Bronchus fibroblast of lung (primary cell): ENCODE measurements at places on chromosomes 12 and 14. TPM values are rescaled to one million over a fixed set of nuclear protein-coding genes. Genes with fewer than 3 reads are reported as not detected.

Gene TAOK3
- total RNA-seq: 13.5 and 20.2 TPM in 2 replicates

Gene CFAP73
- not detected in 2 replicates for total RNA-seq

Gene KRT6C
- not detected in 2 replicates for total RNA-seq

Gene IL31
- total RNA-seq: not detected in 2 replicates

Gene CLEC1A
- total RNA-seq: not detected in 2 replicates

Gene GPR68
- 0.30 and 0.84 TPM in 2 replicates for total RNA-seq

Gene TUNAR
- not detected in 2 replicates for total RNA-seq

Gene CLEC6A
- total RNA-seq: not detected in 2 replicates

Gene TMCC3
- 0.74 and 1.2 TPM in 2 replicates for total RNA-seq

Gene SIRT4
- 0.59 and 1.5 TPM in 2 replicates for total RNA-seq

Gene PRORP
- total RNA-seq: 29.7 and 29.8 TPM in 2 replicates

Gene ST8SIA1
- total RNA-seq: 0.89 and 1.5 TPM in 2 replicates

Gene SIX4
- 21.0 and 23.5 TPM in 2 replicates for total RNA-seq

Gene SLC7A7
- total RNA-seq: 1.3 and 1.5 TPM in 2 replicates

Gene CPSF6
- total RNA-seq: 24.2 and 24.4 TPM in 2 replicates

Gene TROAP
- 35.8 and 40.1 TPM in 2 replicates for total RNA-seq

Gene DEGS2
- total RNA-seq: under 0.01 TPM in 1 of 2 replicates, not detected in the other

Gene COCH
- 0.45 and 0.84 TPM in 2 replicates for total RNA-seq

Gene HOXC9
- total RNA-seq: 0.15 TPM in 1 of 2 replicates, not detected in the other

Gene CLEC4A
- not detected in 2 replicates for total RNA-seq

Gene AMN
- total RNA-seq: 0.30 and 84.4 TPM in 2 replicates

Gene ANO2
- 0.50 TPM in 1 of 2 replicates, not detected in the other for total RNA-seq

Gene MDGA2
- total RNA-seq: under 0.01 TPM in 1 of 2 replicates, not detected in the other

Gene TPPP2
- not detected in 2 replicates for total RNA-seq

Gene CDH24
- total RNA-seq: 8.6 and 9.8 TPM in 2 replicates

Gene RNASE1
- not detected in 2 replicates for total RNA-seq

Gene KCNA5
- total RNA-seq: not detected in 2 replicates

Gene GDF3
- total RNA-seq: not detected in 2 replicates

Gene IL22
- not detected in 2 replicates for total RNA-seq

Gene KRT73
- total RNA-seq: not detected in 2 replicates

Gene OR6C3
- total RNA-seq: not detected in 2 replicates

Gene ACOT6
- total RNA-seq: not detected in 2 replicates

Gene SMOC1
- total RNA-seq: 1.9 and 2.2 TPM in 2 replicates

Gene TWF1
- 111 and 146 TPM in 2 replicates for total RNA-seq

Gene UNC79
- not detected in 2 replicates for total RNA-seq

Gene CLEC2D
- 0.50 and 0.59 TPM in 2 replicates for total RNA-seq

Gene TRHDE
- total RNA-seq: 12.5 and 12.8 TPM in 2 replicates

Gene PMCH
- total RNA-seq: not detected in 2 replicates

Gene SMIM41
- 0.17 TPM in 1 of 2 replicates, not detected in the other for total RNA-seq

Gene RIN3
- 6.2 and 7.3 TPM in 2 replicates for total RNA-seq

Gene SLC5A8
- total RNA-seq: not detected in 2 replicates

Gene KRT86
- 0.15 TPM in 1 of 2 replicates, not detected in the other for total RNA-seq

Gene PLD4
- not detected in 2 replicates for total RNA-seq

Gene ISM2
- total RNA-seq: 0.15 TPM in 1 of 2 replicates, not detected in the other

Gene CCDC38
- not detected in 2 replicates for total RNA-seq

Gene NOVA1
- total RNA-seq: 1.0 and 1.7 TPM in 2 replicates

Gene NEK9
- 16.4 and 40.9 TPM in 2 replicates for total RNA-seq

Gene TMEM119
- 67.8 and 72.6 TPM in 2 replicates for total RNA-seq

Gene LRTM2
- total RNA-seq: not detected in 2 replicates

Gene PLCZ1
- not detected in 2 replicates for total RNA-seq

Gene TECPR2
- total RNA-seq: 5.6 and 8.1 TPM in 2 replicates

Gene KRT5
- total RNA-seq: 0.17 TPM in 1 of 2 replicates, not detected in the other

Gene WNT5B
- 74.3 and 82.2 TPM in 2 replicates for total RNA-seq

Gene RARG
- total RNA-seq: 27.4 and 32.1 TPM in 2 replicates

Gene SOX5
- 2.4 and 3.0 TPM in 2 replicates for total RNA-seq

Gene TMTC1
- 23.2 and 26.6 TPM in 2 replicates for total RNA-seq

Gene DLK1
- total RNA-seq: 0.15 and 0.34 TPM in 2 replicates

Gene KDM5A
- total RNA-seq: 19.6 and 22.7 TPM in 2 replicates

Gene ZC2HC1C
- total RNA-seq: 0.34 and 1.3 TPM in 2 replicates

Gene TRIM9
- total RNA-seq: 0.15 and 0.17 TPM in 2 replicates
